Endothelial cell of umbilical vein (primary cell): ENCODE measurements at places on chromosomes 1 and 21. TPM values are rescaled to one million over a fixed set of nuclear protein-coding genes. Genes with fewer than 3 reads are reported as not detected.

Gene E2F2
- total RNA-seq = 5.0 and 5.6 TPM in 2 replicates

DNA sequence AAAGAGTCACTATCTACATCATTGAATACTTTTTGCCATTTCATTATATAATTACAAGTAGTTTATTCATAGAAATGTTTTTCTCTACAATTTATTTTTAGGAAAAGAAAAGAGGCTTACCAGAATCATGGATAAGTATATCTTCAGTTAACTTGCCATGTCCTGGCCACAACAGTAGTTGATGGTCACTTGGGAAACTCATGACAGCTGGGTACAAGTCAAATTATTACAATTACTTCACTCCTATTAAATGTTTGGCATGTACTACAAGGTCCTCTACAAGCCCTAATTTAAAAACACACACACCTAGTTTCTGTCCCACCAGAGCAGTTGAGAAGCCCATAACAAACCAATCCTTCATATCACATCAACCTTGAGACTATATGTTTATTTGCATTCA is 29.4 kb downstream of the PALMD start:
- no peak for DNase-seq

DNA sequence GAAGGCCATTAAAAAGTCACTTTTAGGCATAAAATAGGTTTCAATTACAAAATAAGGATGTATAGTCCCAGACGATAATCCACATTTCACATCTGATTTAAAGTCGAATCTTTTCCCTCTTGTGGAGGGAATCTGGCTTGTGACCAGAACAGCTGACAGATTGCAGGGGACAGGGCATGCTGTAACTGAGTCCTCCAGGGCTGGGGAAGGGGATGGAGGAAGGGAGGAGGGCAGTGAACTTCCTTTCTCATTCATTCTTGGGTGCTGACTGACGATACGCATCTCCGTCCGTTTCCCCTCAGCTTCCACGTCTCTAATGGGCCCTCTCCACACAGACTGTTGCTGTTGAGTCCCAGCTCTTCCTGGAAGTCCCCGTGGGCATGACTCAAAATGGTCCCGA is 108.1 kb upstream of the CSF3R start:
- no peak for DNase-seq

- DNase-seq = no peak
Observed at GRCh38 chr1:172266528-172267174, 153.8 kb upstream of the C1orf105 start.

GRCh38 chr1:245807306-245807705 is 652.5 kb downstream of the KIF26B start:
- no peak for DNase-seq

- no peak for DNase-seq
Observed at GRCh38 chr1:97202481-97203380, 481.1 kb downstream of the PTBP2 start.

Gene S100A9
- not detected in 2 replicates for total RNA-seq

DNA sequence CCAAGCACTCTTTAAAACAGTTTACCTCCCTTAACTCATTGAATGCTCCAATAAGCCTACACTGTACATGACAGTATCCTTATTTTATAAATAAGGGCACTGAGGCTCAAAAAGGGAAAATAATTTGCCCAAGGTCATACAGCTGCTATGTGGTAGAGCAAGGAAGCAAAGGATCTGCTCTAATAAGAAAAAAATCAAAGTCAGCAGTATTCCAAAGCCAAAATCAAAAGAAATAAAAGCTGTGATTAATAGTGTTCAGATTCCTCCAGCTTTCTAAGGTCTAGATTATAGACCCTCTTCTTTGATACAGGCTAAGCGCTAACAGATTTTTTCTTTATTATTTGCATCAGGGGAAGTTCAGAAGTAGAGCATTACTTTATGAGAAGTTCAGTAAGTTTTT is 39.3 kb downstream of the IL12RB2 start:
- DNase-seq = no peak

- DNase-seq = no peak
Observed at GRCh38 chr21:41727784-41728763, 38.8 kb downstream of the RIPK4 start.

Gene IL22RA1
- not detected in 2 replicates for total RNA-seq

Gene PCP4L1
- total RNA-seq = not detected in 2 replicates

DNA sequence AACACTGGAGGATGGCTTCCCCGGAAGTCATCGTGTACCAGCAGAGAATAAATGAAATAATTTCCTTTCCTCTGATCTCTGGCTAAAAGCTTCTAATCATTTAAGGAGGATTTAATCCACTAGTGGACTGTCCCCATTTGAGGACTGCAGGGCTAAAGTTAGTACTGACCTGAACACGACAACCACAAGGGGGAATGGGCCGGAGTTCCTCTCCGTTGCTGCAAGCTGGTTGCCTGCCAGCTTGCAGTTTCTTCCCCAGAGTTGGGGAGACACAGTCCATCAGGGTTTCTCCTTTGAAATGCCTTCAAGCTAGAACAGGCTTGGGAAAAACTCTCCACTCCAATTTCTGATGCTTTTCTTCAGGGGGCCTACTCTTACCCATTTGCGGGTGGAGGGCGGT is 35.5 kb upstream of the NPL start:
- no peak for DNase-seq

GRCh38 chr1:151547119-151547899 is 7.2 kb downstream of the TUFT1 start:
- peak; percentile 60 for DNase-seq

Gene SCAMP3
- 80.1 and 80.8 TPM in 2 replicates for total RNA-seq

GRCh38 chr21:45640001-45640887 is 3.3 kb upstream of the PCBP3 start:
- DNase-seq = no peak

Gene DTL
- total RNA-seq = 26.5 and 27.2 TPM in 2 replicates

- DNase-seq = no peak
Observed at GRCh38 chr1:205350691-205351141, 6.0 kb downstream of the KLHDC8A start.

Gene HS2ST1
- total RNA-seq = 28.7 and 31.2 TPM in 2 replicates

GRCh38 chr21:33668180-33668579 is 25.9 kb downstream of the ITSN1 start:
- DNase-seq = no peak

GRCh38 chr1:32020339-32020738 is 6.7 kb downstream of the KHDRBS1 start:
- no peak for DNase-seq

Gene CD1C
- not detected in 2 replicates for total RNA-seq

Gene ST6GALNAC5
- total RNA-seq = not detected in 2 replicates

- peak; percentile 48 for DNase-seq
Observed at GRCh38 chr1:232973652-232974611, 23.5 kb downstream of the NTPCR start.

DNA sequence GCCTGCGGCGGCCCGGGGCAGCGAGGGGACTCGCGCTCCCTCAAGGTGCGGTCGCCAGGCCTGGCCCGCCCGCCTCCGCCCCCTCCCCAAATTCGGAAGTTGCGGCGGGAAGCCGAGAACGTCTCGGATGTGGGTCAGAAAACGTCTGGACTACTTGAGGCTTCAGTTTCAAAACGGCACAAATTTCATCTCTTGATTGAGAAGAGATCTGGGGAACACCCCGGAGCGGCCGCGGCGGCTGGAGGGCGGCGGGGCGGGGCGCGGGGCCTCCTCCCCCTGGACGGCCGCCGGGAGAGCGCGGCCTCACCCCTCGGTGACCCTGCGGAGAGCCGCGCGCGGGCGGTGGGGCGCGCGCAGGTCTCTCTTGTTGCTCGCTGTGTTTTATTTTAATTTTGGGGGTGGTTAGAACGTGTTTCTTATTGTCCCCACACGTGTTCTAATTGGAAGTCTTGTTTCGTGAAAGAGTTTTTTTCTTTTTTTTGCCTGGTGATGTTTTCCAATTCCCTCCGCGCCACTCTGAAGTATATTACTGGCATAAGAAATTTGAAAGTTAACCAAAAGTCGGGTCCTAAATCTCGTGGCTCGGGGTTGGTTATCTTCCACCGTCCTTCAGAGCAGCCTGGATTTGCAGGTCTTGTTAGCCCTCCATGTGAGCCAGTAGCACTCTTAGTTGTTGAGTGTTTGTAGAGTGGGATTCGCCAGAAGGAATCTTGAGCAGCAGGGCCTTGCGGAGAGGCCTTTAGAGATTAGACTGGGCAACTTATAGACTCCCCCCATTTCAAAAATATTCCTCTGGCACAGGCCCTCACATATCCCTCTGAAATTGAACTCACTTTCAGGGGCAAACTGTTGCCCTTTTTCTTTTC is 749 bp downstream of the PCBP3 start:
- no peak for DNase-seq

Gene DLGAP3
- 0.12 and 0.20 TPM in 2 replicates for total RNA-seq

Gene TRIM33
- total RNA-seq = 29.1 and 29.7 TPM in 2 replicates

DNA sequence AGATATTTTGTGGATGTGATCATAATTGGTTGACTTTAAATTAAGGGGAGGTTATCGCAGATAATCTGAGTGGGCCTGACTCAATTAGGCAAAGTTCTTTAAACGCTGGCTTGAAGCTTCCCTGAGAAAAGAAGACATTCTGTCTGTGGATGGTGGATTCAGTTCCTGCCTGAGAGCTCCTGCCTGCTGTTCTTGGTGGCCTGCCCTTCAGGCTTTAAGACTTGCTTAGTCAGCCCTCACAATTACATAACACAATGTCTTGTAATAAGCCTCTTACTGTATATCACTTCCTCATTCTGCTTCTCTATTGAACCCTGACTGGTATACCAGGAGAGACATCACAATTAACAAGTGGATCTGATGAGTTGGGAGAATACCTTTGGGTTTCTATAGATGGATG is 50.2 kb downstream of the KCNJ6 start:
- no peak for DNase-seq

Gene MYCBP
- total RNA-seq = 13.1 and 23.1 TPM in 2 replicates
